ENCODE measurements at places on chromosomes 11 and 22.
A peak's percentile ranks its signal among the peaks of the same experiment; 100 is the strongest.

GRCh38 chr11:73980001-73980961 lies 2.4 kb downstream of the UCP2 start:
- peak; percentile 89 for DNase-seq

DNA sequence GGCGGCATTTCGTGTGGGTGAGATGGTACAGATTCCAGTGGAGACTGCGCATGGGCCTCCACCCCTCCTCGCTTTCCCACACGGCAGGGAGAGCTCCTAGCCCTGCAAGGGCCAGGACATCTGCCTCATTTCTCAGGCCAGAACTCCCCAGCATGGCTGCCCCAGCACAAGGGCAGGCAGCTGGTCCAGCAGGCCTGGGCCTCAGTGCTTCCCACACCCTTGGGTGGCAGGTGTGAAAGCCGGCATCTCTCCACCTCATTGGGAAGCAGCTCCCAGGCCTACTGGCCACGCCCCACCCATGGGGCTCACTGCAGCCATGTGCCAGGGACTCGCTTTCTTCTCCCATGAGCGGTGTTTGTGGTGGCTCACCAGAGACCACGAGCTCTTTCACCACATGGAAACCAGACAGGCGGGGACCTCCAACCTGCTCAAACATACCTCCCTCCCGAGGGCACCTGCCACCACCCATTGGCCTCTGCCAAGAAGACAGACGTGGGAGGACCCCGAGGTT lies 79.1 kb downstream of the NAT10 start:
- no peak for DNase-seq

DNA sequence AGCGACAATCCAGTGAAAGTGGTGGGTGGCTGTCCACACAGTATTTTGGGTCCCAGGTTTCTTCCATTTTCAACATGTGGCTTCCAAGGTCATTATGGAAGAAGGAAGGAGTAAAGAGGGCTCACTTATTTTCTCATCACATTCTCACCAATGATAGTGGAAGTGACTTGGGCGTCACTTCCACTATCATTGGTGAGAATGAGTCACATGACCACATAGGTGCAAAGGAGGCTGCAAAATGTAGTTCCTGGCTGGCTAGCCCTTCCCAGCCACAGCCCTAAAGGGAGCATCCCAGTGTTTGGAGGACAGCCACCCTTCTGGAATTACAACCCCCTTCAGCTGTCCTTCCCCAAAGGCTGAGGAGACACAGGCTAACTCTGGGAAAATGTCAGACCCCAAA lies 95.6 kb downstream of the TSPAN18 start:
- DNase-seq, result no peak

DNA sequence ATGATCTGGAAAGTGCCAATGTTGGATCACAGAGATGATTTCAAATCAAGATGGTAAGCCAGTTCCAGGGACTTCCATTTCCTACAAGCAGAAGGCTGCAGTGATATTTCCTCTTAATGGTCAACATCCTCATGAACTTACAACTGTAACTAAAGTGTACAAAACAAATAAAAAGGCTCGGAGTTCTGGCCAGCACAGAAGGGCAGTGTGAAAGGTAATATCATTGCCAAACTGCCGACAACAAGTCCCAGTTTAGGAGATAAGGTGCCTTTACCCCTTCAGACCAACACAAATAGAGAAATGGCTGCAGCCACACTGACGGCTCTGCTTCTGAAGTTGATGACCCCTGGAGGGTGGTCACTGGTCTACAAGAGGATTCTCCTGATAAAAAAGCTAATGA lies 91.1 kb downstream of the ETS1 start:
- DNase-seq, result no peak

DNA sequence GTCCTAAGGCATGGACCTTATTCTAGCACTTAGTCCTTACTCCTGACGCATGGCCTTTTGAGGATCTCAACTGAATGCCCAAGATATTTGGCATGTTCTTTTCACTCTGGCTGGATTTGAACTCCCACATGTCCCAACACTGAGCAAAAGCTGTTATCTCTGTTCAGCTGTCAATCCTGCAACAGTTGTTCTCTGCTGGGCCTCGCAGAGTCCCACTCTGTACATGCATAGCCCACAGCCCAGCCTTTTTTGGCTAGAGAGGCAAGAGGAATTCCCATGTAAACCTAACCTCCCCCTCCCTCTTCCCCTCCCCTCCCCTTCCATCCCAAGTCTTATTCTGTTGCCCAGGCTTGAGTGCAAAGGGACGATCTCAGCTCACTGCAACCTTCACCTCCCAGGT lies 21.8 kb upstream of the DRG1 start:
- no peak for DNase-seq

DNA sequence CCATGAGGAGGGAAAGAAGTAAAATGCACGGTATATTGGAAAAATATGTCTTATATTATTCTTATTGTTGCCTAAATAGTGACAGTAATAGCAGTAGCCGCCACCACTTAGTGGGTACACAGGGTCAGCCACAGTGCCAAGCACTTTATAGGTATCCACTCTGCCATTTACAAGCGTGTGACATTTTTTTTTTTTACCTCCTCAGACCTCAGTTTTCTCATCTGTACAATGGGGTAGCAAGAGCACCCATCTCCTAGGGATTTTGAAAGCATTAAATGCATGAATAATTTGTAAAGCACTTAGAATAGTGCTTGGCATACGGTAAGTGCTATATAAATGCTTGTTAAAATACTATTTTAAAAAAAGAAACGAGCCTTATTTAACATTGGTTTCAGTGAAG lies 8.9 kb downstream of the RTN4RL2 start:
- no peak for DNase-seq

DNA sequence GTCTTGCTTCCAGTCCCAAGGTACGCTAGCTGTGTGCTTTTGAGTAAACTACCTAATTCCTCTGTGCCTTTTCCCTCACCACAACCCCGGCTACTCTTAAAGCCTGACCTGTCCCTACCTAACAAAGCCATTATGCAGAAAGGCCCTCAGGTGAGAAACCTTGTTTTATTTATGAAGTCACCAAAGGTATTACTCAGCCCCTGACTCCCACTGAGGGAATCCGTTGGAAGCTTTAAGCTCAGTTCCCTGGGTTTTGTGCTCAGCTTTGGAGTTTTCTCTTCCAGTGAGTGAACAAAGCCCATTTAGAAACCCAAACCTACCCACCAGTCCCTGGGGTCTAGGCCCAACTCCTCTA lies 90.9 kb downstream of the APIP start:
- DNase-seq, result no peak

- DNase-seq, result no peak
Measured at GRCh38 chr22:20983081-20983771, 1.1 kb downstream of the LZTR1 start.

DNA sequence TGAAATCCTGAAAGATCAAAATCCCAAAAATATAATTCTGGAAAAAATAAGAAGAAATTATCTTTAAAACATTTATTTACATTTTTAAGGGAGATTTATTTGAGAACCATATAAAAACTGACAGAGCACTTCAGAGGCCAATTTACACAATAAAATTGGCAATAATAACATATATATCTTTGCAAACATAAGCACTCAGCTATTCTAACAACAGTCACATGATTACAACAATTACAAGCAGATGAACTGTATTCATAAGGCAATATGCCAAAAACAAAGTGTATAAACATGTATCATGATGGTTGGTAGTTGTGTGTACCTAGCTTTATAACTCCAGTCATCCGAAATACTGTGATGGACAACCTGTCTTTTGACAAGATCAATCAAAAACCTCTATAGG lies 17.7 kb upstream of the RASSF10 start:
- DNase-seq, result no peak

GRCh38 chr22:43789452-43789851 lies 22.7 kb downstream of the EFCAB6 start:
- DNase-seq, result no peak

DNA sequence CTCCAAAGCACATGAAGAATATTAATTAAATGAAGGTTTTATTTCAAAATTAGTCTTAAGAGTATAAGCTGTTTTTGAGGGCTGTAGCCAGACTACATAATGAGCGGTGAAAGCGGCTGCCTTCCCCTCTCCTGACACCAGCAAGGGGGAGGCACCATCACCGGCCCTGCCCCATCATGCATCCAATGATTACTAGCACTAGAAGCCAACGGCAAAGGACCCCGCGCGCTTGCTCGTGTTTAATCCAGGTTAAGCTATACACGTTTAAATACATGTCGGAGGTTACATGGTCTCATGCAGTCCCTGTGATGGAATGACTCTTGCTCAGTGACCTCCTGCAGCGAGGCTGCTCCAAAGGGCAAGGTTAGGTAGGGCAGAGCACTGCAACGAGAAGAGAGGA lies 50.3 kb downstream of the FEZ1 start:
- DNase-seq, result no peak

- no peak for DNase-seq
Measured at GRCh38 chr22:26922806-26923205, 265.4 kb downstream of the MIAT start.

- no peak for DNase-seq
Measured at GRCh38 chr11:11073996-11074395, 216.1 kb upstream of the ZBED5 start.

GRCh38 chr11:1119604-1120146 lies 38.1 kb upstream of the MUC5AC start:
- no peak for DNase-seq

- DNase-seq, result no peak
Measured at GRCh38 chr22:48047722-48048500, 1285.5 kb downstream of the TBC1D22A start.

DNA sequence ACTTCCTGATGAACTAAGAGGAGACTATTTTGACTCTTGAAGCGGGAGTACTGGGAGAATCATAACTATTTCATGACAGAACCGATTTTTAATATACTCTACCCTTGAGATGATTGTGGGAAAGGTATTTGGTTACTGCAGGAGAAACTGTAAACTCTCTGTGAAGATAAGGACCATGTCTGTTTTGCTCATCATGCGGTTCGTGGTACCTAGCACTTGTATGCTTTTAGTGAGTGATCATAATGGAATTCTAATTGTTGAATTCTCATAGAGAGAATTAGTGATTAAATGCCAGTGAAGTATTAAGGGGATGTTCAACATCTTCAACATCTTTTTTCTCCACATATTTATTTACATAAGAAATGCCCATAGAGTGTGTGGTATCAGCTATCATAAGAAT lies 11.4 kb downstream of the AASDHPPT start:
- DNase-seq, result no peak

DNA sequence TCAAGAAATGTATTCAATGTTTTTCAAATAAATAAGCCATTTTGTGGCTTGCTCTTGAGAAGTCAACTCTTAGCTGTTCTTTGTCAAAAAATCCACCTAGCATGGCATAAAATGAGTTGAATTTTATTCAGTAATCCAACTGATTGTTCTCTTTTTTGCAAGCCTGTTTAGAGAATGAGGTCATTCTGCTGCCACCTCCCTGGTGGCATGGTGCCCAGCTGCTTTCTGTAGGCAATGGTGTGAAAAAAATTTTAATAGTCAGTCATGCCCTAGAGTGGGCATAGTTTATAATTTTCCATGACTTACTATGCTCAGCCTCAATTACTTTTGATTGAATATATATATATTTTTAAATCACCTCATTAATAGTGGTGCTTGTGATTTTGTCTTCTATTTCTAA lies 177.2 kb downstream of the INSC start:
- DNase-seq, result no peak

- DNase-seq, result no peak
Measured at GRCh38 chr11:112294688-112295340, 34.2 kb upstream of the PLET1 start.

DNA sequence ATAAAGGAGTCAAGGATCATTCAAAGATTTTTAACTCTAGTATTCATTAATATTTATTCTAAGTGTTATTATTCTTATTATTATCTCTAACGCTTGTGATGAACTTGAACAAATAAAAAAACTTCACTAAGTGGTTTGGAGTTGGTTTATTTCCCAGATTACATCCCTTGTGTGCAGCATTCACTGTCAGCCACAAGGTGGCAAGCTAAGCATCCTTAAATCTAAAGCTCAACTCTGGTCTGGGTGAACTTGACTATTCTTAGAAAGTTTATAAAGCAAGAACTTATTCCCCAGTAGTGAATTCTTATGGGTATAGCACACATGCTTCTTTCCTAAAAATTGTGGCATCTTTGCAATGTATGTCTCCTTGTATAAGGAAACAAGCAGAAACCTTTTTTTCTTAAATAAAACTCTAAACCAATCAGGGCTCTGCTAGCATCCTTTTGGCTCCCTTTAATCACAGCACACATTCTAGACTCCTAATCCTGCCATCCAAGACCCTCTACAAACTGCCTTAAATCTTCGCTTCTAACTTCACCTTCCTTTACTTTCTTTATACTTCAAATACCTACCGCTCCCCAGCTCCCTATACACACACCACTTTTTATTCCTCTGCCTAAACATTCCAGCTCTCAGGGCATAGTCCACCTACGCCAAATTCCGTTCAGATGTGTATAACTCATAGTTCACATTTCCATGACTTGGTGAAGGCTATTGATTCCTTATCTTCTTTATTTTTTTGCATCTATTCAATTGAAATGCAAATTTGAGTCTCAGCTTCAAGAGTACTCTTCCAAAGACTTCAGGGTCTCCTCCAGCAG lies 1068.8 kb downstream of the DLG2 start:
- DNase-seq, result no peak

- no peak for DNase-seq
Measured at GRCh38 chr11:128207861-128208321, 379.5 kb downstream of the ETS1 start.

DNA sequence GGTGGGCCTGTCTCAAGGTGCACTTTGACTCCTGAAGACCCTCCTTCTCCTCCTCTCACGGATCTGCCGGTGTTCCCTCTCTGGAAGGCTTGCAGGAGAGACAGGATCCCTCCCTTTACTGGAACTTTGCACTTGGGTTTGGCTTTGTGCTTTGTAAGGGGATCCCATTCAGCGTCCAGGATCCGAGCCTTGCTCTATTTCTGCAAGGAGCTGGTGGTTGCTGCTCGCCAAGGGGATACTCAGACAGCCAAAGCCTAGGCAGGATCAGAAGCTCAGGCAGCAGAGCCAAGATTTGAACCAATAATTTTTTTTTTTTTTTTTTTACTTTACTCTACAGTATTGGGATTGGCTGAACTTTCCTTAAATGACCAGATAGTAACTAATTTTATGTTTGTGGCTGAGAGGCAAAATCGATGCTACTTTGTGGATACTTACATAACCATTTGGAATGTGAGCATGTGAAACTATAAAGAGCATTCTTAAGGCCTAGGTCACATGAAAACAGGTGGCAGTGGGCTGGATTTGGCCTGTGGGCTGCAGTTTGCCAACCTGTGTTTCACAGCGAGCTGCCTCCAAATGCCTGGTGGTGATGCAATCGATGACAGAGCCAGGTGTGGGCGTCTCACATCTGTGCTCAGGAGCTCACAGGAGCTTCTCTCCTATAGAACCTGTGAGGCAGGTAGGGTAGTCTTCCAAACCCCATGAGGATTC lies 25.2 kb downstream of the BCR start:
- no peak for DNase-seq
